ENCODE measurements at places on chromosomes 7 and 10. TPM values are rescaled to one million over a fixed set of nuclear protein-coding genes. Genes with fewer than 3 reads are reported as not detected.

PLA2G12B gene
- polyA plus RNA-seq, result not detected

SPDYE2B gene
- polyA plus RNA-seq, result not detected

CYP3A4 gene
- 0.25 TPM for polyA plus RNA-seq

DNA sequence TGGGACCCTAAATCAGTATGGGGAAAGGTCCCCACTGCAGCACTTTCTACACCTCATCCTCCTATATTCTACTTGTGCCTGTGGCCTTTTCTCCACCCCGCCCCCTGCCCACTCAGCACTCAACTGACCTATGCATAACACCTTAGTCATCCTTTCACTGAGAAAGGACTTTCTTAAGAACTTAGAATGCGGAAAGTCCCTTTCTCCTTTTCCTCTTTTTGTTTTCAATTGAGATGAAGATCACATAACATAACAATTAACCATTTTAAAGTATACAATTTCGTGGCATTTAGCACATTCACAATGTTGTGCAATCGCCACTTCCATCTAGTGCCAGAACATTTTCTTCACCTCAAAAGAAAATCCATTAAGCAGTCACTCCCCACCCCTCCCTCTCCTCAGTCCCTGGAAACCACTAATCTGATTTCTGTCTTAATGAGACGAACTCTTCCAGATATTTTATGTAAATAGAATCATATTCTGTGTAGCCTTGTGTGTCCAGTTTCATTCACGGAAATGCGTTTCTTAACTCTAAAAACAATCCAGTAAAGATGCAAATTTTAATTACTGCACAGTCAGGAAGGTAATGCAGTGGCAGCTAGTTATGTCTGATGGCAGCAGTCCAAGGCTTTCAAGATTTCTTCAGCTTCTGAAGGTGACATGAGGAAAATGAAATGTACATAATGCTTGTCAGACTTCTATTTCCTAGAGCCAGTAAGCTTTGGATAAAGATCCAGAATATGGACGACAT lies 41.7 kb downstream of the FAS start:
- no peak for DNase-seq
- H3K27me3 ChIP-seq, result no peaks in the 10 kb centered on the region
- no peaks in the 10 kb centered on the region for H3K36me3 ChIP-seq
- no peaks in the 10 kb centered on the region for H3K4me1 ChIP-seq
- H3K27ac ChIP-seq, result no peak overlapping the region

DNA sequence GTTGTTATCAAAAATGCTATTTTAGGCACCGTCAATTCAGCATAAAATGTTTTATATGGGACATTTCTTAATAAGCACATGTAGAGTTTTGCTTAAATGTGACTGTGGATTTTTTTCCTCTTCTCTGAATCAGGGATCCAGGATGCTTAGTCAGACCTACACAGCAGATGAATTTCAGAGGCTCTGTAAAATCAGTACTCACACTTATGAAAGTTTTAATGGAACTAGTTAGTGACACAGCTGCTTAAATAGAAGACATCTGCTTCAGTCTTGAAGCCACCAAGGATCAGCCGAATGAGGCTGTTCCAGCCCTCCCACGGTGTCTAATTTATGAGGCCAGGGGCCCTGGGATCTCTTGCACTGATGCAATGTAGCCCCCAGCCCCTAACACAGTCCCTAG lies 136.0 kb downstream of the MYOF start:
- no peak overlapping the region for H3K27ac ChIP-seq
- no peaks in the 10 kb centered on the region for H3K4me1 ChIP-seq
- no peaks in the 10 kb centered on the region for H3K36me3 ChIP-seq
- DNase-seq, result no peak
- H3K4me3 ChIP-seq, result no peak overlapping the region

- H3K36me3 ChIP-seq, result no peaks in the 10 kb centered on the region
- H3K4me1 ChIP-seq, result peaks cover 7% of the 10 kb centered on the region
- no peaks in the 10 kb centered on the region for H3K27me3 ChIP-seq
- no peak overlapping the region for H3K4me3 ChIP-seq
- DNase-seq, result no peak
These were observed 218.0 kb upstream of the ZNF32 start for GRCh38 chr10:43866712-43867111.

- no peak for DNase-seq
- H3K27me3 ChIP-seq, result no peaks in the 10 kb centered on the region
- no peak overlapping the region for H3K27ac ChIP-seq
These were observed 5.2 kb downstream of the PSMG3 start for GRCh38 chr7:1564603-1565022.

DNA sequence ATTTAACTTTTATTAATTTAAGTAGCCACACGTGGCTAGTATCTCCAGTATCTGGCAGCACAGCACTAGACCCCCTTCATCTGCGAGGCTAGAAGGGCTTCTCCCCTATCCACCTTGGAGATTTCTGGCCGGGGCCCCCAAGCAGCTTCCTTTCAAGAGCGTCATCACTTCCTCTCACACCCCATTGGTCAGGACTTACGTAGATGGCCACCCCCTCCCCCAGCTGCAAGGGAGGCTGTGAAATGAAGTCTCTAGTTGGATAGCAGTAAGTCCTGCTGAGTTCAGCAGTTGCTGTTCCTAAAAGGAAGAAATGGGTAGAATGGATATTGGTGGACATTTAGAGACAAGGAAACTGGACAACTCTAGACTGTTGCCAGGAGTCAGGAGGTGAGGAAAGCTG lies 33.8 kb upstream of the COMTD1 start:
- H3K27ac ChIP-seq, result no peak overlapping the region
- no peaks in the 10 kb centered on the region for H3K4me1 ChIP-seq
- no peaks in the 10 kb centered on the region for H3K27me3 ChIP-seq
- H3K36me3 ChIP-seq, result no peaks in the 10 kb centered on the region
- DNase-seq, result no peak

CADPS2 gene
- polyA plus RNA-seq, result 10.1 TPM

DNA sequence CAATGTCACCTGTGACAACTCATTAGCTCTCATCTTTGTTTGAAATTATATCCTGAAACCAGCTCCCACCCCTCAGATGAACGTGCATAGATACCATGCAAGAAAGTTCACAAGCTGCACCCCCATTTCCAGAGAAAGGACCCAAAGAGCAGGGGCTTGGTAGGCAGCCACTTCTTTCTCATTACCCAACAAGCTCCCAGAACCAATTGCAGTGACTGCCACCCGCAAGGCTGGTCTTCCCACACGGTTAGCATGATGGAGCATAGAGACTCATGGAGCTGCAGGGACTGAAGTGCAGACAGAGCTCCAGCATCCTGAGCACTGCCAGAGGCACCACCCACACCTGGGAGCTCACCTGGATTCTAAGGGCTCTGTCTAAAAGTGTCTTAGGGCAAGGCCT lies 28.5 kb downstream of the FRMPD2 start:
- no peak for DNase-seq
- H3K36me3 ChIP-seq, result no peaks in the 10 kb centered on the region
- H3K27ac ChIP-seq, result no peak overlapping the region
- no peaks in the 10 kb centered on the region for H3K27me3 ChIP-seq

GRCh38 chr7:55477781-55478374 lies 94.4 kb downstream of the VOPP1 start:
- H3K4me3 ChIP-seq, result no peak overlapping the region
- no peak for DNase-seq
- no peaks in the 10 kb centered on the region for H3K36me3 ChIP-seq
- no peaks in the 10 kb centered on the region for H3K27me3 ChIP-seq
- no peak overlapping the region for H3K27ac ChIP-seq
- H3K4me1 ChIP-seq, result peaks cover 7% of the 10 kb centered on the region

MSS51 gene
- 1.5 TPM for polyA plus RNA-seq

- no peaks in the 10 kb centered on the region for H3K36me3 ChIP-seq
- H3K27ac ChIP-seq, result peak overlapping the region; percentile 90
- peak overlapping the region; percentile 62 for H3K4me3 ChIP-seq
These were observed 1.0 kb upstream of the DENND2A start for GRCh38 chr7:140641524-140642195.
